SK-N-DZ (cell line): ENCODE measurements at places on chromosomes 12 and 14.

- no peak for DNase-seq
Observed at GRCh38 chr12:124617615-124618014, 50.2 kb upstream of the NCOR2 start.

- no peak for DNase-seq
Observed at GRCh38 chr14:93105362-93105761, 10.4 kb downstream of the ITPK1 start.

DNA sequence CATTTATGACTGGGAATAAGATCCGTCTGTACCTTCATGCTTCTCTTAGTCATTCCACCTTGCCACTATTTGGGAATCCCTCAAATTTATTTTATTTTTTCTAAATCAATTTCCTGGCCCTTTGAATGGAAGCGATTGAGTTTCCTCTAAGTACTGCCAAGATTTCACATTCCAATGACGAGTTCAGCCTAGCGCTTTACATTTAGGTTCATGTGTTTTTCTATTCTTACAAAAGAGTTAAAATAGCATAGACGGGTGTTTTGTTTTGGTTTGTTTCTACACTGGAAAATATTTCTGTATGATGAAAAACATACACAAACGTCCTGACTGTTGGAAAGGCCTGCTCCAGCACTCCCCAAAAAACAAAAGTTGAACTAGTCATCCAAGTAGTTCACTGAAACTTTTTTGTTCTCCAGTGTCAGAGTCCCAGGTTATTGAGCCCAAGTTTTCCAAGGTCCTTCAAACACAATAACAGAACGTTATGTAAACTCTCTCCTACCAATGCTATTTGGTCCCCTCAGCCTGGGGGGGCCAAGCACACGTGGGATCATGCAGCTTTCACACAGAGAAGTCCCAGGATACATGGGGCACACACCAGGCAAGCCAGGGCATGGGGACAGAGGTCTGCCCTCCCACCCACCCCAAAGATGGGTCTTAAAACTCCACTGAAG lies 74.8 kb upstream of the FOXN3 start:
- no peak for DNase-seq

DNA sequence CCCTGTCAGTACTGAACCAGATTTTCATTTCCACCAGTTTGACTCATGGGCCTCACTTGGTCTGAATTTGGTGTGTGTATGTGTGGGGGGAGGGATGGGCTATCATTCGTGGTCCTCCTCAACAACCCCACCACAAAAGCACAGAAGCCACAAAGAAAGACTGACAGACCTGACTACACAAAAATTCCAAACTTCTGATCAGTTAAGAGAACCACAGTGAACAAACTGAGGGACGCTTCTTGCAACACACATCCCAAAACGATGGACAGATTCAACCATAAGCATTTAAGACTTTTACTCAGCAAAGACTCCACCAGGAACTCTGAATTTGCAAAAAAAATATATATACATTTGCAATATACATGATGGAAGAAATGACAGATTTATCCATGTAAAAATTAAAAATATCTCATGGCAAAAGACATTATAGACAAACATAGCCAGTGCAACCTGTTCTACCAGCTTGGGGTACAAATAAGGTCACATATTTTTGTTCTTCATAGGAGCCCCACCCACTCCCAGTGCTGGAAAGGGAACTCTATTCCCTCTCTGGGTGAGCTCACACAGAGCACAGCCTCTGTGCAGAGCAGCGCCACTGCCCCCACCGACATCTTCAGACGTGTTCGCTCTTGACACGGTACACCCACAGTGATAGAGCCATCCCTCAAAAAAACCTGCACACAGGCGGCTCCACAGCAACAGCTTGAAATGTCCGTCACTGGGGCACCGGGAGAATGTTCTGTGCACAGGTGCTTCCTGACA lies 49.7 kb downstream of the JAG2 start:
- no peak for DNase-seq

- no peak for DNase-seq
Observed at GRCh38 chr12:93737457-93738198, 60.5 kb downstream of the CRADD start.

GRCh38 chr12:30795410-30796312 lies 40.9 kb upstream of the CAPRIN2 start:
- peak; percentile 66 for DNase-seq

- peak; percentile 78 for DNase-seq
Observed at GRCh38 chr12:128387811-128388422, 120.9 kb downstream of the TMEM132C start.

DNA sequence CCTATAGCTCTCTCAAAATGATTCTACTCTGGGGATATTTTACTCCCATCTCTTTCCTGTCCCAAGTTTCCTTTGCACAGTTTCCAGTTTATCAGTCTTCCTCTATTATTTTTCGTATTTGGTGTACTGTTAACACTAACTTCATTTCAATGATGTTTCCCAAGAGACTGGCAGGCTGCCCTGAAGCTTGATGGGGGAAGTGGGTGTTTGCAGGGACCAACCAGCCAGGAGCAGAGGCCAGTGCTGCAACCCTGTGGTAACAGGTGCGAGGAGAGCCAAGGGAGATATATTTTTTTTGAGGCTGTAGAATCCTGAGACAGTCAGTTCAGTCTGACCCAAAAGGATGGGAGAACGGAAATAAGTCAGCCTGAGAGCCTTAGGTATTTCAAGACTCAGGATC lies 11.8 kb upstream of the CEBPE start:
- DNase-seq = no peak

DNA sequence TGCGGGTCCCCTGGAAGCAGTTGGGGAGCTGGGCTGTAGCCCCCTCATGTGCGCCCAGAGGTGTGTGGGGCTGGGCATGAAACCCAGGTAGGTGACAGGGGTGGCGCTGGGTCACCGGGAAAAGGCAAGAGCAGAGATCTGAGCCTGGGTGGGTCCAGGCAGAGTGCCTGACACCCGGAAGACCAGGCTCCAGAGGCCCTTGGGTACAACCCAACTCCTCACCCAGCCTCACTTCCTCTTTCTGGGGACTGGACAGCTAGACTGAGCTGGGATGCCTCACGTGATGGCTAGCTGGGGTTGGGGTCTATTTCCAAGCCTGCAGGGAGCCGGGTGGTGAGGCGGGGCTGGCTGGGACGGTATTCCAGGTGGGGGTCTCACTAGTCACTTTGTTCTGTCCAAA lies 16.3 kb upstream of the CYP46A1 start:
- no peak for DNase-seq

DNA sequence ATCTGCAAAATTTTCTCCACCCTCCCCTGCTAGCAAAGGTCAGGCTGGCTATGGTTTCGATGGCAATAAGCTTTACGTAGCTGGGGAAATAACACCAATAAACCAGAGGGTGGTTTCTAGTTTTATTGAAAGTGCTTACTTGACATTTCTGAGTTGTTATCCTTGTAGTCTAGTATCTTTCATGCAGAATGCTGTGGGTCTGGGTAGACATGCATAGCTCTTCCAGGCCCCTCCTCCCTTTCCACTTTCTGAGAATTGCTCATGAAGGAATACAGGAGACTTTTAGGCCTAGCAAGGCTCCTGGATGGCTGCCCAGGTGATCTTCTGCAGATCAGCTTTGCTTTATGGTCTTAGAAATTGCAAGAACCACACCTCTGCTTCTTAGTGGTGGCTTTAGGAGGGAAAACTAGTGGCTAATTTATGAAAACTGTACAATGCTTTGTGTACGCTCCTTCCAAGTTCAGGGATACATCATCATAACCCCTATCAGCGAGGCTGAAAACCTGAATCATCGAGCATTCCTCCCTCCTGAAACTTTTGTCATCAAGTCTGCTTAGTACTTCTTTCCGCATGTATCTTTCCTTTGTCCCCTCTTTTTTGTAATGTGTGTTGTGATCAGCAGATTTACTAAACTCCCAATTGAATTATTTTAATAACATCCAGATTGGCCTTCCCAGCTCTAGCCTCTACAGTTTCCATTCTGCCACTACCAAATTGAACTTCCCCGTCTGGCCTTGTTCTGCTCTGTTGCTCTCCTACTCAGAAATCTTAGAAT lies 473.0 kb downstream of the RAD51B start:
- no peak for DNase-seq

DNA sequence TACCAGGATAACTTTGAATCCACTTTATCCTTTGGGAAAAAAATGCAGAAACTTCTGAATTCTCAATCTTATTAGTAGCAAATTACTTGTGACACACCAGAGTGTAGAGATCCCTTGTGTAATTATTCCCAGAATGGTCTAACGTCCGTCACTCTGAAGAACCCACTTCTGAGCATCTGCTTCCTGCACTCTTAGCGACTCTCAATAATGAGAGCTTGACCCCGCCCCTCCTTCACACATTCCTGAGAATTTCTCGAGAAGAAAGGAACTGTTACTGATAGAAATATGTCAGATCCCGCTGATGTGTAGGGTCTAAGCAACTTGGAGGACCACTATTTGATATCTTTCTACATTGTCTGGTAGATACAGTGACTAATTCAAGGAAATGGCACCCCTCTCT lies 218.3 kb upstream of the PDZRN4 start:
- DNase-seq = no peak

GRCh38 chr12:117124421-117125271 lies 25.4 kb upstream of the TESC start:
- DNase-seq = no peak

DNA sequence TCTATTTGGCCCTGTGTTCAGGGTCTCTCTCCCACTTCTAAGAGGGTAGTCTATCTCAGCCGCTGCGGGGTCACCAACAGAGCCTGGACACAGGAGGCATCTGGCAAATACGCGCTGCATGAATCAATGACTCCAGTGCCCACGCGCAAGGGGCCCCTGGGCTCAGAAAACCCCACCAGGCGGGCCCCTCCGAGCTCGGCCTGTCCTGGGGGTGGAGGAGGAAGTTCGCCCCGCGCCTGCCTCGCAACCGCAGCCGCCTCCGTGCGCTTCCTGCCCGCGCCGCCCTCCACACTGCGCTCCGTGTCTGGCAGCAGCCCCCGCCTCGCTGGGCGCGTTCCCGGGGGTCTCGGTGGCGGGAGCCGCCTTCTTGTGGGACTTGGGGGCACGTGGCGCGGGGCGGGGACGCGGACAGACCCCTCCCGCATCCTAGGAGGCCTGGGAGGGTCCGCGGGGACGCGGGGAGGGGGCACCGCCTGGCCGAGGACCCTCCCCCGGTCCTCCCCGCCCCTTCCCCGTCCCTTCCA lies 811 bp upstream of the FBRSL1 start:
- peak; percentile 45 for DNase-seq

DNA sequence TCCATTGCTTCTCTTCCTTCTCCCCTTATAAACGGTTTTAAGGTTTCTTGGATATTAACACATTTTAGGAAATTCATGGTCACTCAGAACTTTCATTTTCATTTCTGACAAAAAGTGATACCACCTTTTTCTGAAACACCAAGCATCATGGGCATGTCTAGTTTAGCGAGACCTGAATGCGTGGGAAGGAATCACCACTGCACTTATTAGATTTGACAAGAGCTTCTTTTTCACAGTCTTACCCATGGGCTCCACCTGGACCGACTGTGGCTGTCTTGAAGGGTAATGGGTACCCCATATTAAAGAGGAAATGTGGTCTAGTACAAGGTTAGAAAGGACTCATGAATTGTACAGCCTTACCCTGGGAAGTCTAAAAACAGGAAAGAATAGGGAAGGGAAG lies 95.4 kb downstream of the KCNK10 start:
- DNase-seq = no peak

- no peak for DNase-seq
Observed at GRCh38 chr12:96803969-96804368, 103.1 kb upstream of the NEDD1 start.

- DNase-seq = peak; percentile 54
Observed at GRCh38 chr12:49733219-49734017, 7.9 kb upstream of the TMBIM6 start.

- no peak for DNase-seq
Observed at GRCh38 chr12:82146740-82147139, 211.4 kb downstream of the CCDC59 start.

GRCh38 chr14:101150039-101150610 lies 246.6 kb upstream of the RTL1 start:
- DNase-seq = no peak

- peak; percentile 55 for DNase-seq
Observed at GRCh38 chr12:54596526-54596946, 8.1 kb upstream of the PPP1R1A start.

DNA sequence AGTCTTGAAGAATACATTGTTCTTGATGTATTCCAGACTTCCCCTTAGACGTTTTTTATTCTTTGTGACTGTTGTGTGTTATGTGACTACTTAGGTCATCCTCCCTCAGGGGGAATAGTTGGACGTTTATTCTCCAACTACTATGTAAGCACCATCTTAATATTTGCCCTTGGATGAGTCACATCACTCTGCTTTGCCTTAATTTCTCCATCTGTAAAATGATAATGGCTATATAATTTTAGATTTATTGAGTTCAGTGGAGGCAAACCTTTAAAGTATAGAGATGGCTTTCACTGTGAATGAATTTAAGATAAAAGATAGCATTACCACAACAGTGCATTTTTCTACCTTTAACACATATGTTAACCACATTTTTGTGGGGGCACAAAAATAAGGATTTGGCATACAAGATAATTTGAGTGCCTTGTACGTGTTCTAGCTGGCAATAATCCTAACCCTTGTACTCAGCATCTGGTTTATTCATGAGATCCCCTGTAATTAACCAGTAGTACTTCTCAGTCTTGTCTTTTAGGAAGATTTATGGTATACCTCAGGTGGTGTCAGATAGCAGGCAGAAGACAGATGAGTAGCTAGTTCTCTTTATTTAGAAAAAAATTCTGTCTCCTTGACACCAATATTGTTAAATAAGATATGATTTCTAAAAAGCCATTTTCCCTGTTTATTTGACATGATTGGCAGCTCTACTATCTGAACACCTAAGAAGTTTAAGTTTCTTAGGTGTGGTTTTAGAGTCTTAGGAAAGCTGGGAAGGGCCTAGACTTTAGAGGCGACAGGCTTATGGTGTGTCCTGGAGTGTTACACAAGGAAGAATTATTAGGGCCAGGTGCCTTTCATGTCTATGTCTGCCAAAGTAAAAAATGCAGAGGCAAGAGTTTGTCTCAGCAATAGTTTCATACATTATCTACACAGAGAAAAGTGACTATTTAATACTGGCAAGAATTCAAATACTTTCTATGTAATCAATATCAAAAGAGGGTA lies 152.3 kb downstream of the RAD51B start:
- DNase-seq = no peak

- DNase-seq = no peak
Observed at GRCh38 chr12:83408851-83409250, 722.1 kb downstream of the TMTC2 start.

DNA sequence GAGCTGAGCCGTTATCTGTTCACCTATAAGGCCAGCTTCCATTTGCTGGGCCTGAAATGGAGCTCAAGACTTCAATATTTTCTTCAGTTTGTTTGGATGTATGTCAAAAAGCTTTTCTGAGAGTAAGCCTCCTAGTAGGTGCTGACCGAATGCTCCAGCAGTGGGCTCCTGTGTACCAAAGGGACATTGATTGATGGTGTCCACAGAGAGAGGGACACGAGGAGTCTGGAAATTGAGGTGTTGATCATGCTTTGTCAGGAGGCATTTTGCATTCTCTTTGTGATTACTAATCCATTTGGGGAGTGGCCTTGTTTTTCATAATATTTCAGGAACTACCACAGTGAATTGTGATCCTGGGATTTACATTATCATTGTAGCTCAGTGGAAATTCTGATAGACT lies 107.7 kb upstream of the SLC38A2 start:
- DNase-seq = no peak

- DNase-seq = no peak
Observed at GRCh38 chr14:49994951-49995561, 102.2 kb downstream of the ARF6 start.
